ENCODE measurements at places on chromosomes 2 and 18.

DNA sequence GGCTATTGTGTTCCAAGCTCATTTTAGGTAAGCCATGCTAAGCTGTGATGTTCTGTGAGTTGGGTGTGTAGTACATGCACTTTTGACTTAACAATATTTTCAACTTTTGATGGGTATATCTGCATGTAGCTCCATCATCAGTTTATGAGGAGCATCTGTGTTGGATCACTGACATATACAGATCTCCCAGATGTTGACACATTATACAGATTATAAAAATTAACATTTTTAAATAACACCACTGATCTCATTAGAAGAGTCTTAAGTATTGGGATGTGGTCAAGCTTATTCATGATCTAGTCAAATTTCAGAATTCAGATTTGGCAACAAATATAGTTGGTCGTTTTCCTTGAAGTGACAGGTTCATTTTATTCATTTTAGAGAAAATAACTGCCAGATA is 51.7 kb downstream of the CAB39 start:
- DNase-seq = no peak

GRCh38 chr2:162127422-162127821 is 24.6 kb downstream of the GCG start:
- no peak for DNase-seq

DNA sequence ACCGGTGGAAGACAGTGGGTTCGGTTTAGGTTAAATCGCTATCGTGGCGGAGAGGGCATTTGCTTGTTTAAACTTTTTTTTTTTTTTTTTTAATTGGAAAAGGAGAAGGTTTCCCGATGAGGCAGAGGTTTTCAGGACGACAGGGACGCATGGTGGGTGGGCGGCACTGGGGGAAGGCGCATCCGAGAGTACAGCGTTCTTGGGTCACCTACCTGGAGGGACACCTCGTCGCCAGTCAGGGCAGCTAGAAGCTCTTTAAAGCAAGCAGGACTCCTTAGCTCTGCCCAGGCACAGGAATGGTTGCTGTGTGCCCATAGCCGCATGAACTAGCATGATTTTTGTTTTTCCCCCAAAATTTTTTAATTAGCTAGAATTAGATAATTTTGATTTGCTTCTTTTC is 437 bp downstream of the LDLRAD4 start:
- DNase-seq = no peak

DNA sequence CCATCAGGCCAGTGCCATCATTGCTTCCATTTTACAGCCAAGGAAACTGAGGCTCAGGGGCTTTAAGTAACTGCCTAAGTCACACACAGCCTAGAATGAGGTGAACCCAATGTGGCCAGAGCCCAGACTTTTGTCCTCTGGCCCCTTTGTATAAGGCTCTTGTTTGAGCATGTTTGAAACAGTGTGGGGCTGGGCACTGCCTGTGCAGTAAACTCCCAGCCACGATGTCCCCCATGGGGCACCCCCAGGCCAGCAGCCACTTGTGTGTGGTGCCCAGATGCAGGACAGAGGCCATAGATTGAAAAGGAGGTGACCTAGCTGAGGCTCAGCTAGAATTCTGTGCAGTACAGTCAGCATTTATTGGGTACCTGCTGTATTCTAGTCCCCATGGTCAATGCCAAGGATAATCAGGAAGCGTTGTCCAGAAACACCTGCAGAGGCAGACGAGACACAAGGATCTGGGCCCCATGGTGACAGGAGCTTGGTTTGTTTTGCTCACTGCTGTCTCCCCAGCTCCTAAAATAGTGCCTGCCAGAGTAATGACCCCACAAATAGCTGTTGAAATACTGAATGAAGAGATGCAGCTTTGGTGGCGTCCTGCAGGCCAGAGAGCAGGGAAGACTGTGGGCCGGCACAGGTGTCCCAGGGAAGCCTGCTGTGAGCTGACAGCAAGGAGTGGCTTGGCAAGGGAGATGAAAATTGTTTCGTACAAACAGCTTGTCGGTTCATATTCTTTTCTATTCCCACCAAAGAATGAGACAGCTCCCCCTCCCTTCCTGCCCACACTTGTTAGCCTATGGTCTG is 160.7 kb downstream of the LDLRAD4 start:
- DNase-seq = no peak

GRCh38 chr18:49949951-49950395 is 136.6 kb upstream of the ACAA2 start:
- DNase-seq = no peak

- no peak for DNase-seq
Observed at GRCh38 chr2:62641936-62642335, 63.6 kb upstream of the EHBP1 start.

DNA sequence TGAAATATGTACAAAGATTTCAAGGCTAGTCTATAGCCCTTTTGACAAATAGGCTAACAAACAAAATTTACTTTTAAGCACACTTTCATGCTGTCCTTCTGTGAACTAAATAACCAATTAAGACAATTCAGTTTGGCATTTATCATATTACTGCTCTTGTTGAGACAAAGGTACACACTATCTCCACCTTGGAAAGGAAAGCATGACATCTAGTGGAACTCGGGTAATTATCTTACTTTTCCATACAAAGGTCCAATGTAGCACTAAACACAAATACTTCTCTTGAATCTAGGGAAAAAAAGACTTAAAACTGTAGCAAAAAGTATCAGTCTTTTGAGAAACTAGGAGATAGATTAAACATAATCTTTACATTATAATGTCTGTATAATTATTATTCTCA is 125.0 kb upstream of the CD226 start:
- DNase-seq = no peak

GRCh38 chr18:21100678-21101077 is 10.9 kb downstream of the ROCK1 start:
- no peak for DNase-seq

GRCh38 chr2:150133623-150134022 is 353.8 kb downstream of the RND3 start:
- DNase-seq = no peak

- no peak for DNase-seq
Observed at GRCh38 chr2:197052356-197052755, 125.8 kb upstream of the PGAP1 start.

- no peak for DNase-seq
Observed at GRCh38 chr2:160492401-160493226, 993 bp downstream of the RBMS1 start.

GRCh38 chr2:189285962-189286645 is 106.5 kb upstream of the COL5A2 start:
- DNase-seq = no peak

DNA sequence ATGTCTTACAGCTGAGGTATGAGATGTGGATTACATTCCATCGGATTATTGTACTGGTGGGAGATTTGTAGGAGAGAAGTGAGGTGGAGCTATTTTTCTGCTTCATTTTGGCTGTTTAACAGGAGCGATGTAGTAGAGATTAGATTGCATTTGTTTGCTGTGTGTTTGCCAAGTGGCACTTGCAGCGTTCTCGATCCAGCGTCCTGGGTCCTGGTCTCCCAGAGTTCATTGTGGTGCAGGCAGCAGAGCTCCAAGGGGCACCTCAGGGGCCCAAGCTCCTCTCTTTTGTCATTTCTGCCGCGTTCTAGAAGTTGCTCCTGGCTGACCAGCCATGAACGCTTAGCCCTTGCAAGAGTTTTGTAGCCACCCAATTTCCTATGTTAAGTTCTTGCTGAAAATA is 210.1 kb upstream of the APCDD1 start:
- DNase-seq = no peak

- no peak for DNase-seq
Observed at GRCh38 chr18:77316008-77316407, 66.4 kb downstream of the GALR1 start.

- DNase-seq = no peak
Observed at GRCh38 chr2:123456416-123456815, 568.7 kb upstream of the CNTNAP5 start.

- no peak for DNase-seq
Observed at GRCh38 chr2:218991674-218992168, 1.5 kb downstream of the CRYBA2 start.

DNA sequence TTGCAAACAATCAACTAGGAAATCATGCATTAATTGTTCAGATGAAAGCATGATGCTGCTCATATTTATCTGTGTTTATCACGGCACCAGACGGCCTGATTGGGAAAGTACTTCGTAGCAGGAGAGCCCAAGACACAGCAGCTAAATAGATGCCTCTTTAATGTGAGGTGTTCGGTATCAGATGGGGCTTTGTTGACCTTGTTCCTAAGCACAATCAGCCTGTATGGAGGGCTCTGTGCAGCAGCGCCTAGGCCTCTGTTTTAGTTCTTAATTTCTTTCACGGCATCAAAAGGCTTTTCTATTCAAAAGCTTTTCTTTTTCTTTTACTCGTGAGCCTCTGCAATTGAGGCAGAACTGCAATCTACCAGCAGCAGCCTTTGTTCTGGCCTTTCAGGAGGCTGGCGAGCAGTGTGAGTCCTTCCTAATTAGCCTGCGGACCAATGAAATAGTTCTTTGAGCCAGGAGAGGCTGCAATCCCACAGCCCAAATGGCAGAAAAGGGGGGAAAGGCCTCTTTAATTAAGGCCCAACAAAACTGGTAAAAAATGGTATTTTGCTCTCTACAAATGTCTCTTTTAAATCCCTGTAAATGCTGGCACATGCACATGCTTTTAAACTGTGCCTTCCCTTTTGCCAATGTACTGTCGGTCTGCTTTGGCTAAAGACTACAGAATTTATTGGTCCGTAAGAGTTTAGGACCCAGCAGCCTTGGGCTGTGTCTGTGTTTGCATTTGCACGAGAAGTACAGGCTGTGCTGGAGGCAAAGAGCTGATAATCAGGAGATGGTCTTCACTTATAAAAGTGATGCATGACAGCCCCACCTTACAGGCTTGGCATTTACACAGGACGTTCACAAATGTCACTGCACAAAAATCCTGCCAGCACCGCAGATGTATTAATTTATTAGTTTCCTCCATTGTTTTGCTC is 159.6 kb downstream of the RND3 start:
- no peak for DNase-seq

All from hematopoietic multipotent progenitor cell treated with erythropoietin and hydrocortisone succinate and interleukin-3 and kit ligand, for 15 days (in vitro differentiated cells).